ENCODE measurements at places on chromosomes 11 and 22.

DNA sequence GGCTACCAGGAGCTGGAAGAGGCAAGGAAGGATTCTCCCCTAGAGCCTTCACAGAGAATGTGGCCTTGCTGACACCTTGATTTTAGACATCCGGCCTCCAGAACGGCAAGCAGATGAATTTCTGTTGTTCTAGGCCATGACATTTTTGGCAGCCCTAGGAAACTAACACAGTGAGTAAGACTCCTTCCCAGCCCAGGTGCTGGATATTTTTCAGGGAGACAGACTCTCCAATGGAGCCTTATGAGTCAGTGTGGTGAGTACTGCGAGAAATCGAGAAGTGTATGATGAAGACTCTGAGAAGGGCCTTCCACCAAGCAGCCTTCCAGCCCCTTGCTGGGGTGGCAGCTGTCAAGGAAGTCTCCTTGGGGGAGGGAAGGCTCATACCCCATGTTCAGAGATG, 114.4 kb downstream of the OSBP2 start:
- no peak for DNase-seq

GRCh38 chr11:61482513-61482912, 26.0 kb upstream of the LRRC10B start:
- no peak for DNase-seq

DNA sequence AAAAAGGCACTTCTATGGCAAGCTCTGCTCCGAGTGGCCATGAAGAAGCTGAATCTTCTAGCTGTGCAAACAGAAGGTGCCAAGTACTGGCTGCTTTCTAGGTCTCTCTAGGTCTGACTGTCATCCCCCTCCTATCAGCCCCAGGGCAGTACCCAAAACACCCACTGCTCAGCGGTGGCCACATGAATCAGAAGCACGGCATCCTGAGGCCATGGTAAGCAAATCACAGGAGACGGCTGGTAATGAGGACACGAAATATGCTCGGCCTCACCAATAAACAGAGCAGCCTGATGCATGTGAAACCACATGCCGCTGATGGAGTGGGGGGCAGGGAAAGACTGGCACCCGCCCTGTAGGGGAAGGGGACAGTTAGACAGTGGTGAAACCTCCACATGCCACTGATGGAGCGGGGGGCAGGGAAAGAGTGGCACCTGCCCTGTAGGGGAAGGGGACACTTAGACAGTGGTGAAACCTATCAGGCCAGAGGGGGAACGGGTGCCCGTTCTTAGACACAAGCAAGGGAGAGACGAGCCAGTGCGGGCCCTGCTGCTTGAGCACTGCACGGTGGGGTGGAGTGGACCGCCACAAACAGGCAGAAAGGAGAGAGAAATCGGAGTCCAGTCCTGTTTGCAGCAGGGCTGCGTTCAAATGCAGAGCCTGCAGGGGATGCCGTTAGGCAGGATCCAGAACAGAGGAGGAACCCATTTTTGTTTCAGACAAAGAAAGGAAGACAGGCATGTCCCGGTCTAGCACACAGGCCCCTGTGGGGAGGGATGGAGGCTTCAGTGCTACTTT, 29.9 kb upstream of the MOB2 start:
- DNase-seq, result no peak

GRCh38 chr11:65958291-65958690, 3.2 kb upstream of the SART1 start:
- no peak for DNase-seq

DNA sequence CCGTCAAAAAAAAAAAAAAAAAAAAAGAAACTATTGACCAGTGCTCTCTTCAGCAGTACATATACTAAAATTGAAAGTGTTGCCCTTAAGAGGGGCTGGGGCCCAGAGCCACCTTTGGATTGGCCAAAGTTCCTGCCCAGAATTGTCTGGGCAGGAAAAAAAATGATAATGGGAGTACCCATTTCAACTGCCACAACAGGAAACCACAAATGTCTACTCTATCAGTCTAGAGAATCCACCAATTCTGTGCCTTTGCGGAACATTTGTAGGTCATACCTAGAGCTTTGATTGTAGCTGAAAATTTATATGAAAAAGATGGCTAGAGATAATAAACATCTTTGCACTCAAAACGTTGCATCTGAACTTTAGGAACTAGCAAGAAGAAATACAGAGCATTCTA, 69.4 kb downstream of the FAM76B start:
- no peak for DNase-seq

Data from HAP-1 (cell line).